ENCODE measurements at places on chromosomes 7 and 10.

GRCh38 chr7:146943483-146943882 is 826.9 kb downstream of the CNTNAP2 start:
- no peak for DNase-seq

DNA sequence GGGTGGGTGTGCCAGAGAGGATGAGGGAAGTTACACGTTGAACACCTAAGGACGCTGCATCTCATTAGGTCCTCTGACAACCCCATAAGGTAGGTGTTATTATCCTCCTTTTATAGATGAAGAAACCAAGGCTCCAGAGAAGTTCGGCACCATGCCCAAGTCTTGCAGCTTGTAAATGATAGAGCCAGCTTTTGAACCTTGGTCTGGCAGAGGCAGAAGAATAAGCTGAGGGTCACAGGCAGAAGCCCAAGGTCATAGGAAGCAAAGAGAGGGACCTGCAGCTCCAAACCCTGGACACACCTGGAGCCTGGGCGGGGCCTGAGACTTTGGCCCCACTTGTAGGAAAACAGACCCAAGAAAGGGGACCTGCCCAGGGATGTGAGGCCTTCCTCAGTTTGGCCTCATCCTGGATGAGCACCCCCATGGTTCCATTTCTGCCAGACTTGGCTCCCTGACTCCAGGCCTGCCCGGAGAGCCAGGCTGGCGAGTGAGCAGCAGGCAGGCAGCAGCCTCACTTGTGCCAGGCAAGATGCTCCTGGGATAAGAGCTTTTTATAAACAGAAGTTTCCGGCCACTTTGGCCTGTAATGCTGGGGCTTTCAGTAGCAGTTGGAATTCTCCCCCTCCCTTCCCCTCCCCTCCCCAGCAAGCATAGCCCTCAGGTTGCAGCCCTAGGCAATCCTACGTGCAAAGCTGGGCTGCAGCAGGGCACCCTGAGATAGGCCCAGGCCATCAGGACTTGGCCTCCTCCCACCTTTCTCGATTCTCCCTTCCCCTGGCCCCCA is 2.4 kb downstream of the KCNH2 start:
- DNase-seq = no peak

DNA sequence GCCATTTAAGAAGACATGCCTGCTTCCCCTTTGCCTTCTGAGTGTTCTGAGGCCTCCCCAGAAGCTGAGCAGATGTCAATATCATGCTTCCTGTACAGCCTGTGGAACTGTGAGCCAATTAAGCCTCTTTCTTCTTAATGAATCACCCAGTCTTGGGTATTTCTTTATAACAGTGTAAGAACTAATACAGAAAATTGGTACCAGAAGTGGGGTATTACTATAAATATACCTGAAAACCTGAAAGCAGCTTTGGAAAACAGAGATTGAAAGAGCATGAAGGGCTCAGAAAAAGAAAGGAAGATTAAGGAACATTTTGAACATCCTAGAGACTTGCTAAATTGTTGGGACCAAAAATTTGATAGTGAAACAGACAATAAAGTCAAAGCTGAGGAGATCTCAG is 12.0 kb upstream of the RNF32 start:
- DNase-seq = no peak

DNA sequence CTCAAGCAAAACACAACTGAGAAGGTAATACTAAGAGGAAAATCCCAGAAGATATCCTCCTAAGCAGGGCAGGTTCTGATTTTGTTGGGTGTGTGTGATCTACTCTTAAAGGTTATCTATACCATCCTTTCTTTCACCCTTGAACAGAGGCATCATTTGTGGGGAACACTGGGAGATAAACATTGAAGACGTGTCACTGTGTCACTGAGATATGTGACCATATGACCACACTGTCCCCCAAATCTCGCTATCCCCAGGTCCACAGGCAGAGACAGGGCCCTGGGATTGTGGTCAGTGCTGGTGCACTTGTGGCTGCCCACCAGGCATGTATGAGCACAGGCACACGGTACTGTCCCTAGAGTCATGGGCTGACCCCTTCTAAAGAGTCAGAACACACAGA is 30.0 kb downstream of the TECTB start:
- no peak for DNase-seq
